ENCODE measurements at places on chromosomes 16 and 17.

DNA sequence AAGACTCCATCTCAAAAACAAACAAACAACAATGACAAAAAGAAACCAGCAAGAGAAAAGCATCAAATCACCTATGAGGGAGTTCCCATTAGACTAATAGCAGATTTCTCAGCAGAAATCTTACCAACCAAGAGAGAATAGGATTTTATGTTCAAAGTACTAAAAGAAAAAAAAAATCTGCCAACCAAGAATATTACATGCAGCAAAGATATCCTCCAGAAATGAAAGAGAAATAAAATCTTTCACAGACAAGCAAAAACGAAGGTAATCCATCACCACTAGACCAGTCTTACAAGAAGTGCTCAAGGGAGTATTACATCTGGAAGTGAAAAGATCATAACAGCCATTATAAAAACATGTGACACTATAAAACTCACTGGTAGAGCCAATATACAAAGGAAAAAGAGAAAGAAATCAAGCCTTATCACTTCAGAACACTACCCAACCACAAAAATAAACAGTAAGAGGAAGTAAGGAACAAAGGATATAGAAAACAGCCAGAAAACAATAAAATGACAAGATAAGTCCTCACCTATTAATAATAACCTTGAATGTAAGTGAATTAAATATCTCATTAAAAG, 66.3 kb downstream of the STX8 start:
- DNase-seq = no peak

GRCh38 chr16:16988963-16989362, 481.8 kb downstream of the XYLT1 start:
- DNase-seq = no peak

DNA sequence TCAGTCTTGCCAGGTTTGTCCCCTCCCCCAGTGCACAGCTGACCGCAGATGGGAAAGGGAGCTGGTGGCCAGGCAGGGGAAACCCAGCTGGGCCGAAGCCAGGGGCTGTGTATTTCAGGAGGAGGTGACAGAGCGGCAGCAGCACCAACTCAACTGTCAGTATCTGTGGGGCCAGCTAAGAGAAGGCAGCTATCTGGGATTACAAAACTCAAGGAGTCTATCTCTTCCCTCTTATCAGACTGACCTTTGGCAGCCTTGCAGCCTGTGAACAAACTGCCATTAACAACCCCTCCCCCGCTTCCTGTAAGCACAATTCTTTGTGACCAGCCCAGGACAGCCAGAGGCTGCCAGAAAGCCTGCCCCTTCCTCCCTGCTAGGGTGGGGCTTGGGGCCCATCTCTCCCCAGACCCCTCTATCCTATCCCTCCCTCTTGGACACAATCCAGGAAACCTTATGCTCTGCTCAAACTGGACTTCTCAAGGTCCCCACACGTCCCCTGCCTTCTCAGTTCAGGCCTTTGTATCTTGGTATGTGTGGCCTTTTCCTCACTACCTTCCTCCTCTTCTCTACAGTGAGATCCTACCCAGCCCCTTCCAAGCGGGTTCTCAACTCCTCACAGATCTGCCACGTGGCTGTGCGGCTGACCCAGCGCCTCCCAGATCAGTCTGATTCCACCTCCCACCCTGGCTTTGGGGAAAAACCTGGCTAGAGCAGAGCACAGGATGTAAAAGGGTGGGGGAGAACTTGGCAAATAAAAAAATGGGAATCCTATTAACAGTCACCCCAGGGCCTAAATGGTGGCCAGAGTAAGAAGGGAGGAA, 10.5 kb downstream of the ST3GAL2 start:
- peak; percentile 72 for DNase-seq

DNA sequence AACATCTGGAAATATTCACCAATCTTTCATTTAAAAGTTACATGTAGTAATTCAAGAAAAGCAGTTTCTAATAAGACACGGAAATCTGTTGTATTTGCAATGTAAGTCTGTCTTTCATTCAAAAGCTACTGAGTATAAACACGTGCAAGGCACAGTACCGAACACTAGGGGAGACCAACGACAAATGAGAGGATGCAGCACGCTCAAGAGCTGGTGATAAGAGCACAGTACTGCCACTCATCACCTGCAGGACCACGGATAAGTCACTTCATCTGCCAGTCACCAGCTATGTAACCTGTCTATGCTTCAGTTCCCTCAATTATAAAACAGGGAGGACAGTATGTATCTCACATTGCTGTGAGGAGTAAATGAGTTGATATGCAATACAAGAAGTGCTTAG, 67.1 kb downstream of the CLEC18A start:
- no peak for DNase-seq

DNA sequence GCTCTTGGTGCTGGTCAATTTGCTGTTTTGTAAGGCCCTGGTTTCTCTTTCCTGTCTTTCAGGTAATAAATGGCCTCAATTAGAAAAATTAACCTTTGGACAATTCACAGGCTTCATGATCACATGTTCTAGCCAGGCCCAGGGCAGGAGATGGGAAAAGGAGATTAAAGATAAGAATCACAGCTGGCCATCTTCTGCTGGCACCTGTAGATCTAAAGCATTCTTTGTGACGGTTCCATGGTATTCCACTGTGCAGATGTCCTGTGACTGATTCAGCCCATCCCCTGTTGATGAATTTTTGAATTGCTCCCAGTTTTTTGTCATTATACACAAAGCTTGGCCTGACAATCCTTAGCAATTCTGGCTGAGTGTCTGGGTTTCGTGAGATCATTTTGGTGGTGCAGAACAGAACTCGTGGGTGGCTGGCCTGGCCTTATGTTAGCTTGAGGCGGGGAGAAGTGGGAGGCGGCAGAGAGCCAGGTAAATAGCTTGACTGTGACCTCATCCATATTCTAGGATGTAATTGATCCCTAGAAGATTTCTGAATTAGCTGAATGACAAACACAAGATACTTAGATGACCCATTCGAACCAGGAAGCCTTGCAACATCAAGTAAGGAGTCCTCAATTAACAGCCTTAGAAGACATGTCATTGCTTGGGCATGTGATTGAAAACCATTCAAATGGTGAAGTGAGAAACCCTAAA, 14.1 kb downstream of the TMC5 start:
- no peak for DNase-seq

GRCh38 chr17:79942591-79943346, 92.9 kb downstream of the TBC1D16 start:
- DNase-seq = no peak

DNA sequence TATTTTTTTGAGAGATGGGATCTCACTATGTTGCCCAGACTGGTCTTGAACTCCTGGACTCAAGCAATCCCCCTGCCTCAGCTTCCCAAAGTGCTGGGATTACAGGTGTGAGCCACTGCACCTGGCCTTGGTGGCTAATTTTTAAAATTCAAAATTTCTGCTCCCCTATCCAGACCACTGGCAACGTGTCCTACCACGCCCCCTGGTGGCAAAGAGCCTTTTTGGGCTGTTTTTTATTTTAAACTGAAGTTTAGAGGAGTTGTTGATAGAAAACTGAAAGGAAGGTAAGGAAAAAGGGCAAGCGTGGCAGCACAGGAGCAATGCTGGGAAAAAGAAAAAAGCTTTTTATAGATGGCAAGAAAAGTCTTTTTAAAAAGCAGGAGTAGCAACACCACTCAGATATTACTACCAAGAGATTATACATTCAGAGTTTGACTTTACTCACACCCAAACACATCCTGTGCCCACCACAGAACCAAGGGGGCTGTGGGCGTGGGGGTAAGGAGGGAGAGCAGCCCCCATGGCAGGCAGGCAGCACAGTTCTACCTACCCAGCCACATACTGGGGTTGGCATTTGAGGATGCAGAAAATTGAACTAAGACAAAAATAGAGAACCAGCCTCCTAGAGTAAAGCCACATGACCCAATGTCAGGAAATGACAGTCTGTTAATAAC, 4.2 kb upstream of the MXRA7 start:
- peak; percentile 68 for DNase-seq

DNA sequence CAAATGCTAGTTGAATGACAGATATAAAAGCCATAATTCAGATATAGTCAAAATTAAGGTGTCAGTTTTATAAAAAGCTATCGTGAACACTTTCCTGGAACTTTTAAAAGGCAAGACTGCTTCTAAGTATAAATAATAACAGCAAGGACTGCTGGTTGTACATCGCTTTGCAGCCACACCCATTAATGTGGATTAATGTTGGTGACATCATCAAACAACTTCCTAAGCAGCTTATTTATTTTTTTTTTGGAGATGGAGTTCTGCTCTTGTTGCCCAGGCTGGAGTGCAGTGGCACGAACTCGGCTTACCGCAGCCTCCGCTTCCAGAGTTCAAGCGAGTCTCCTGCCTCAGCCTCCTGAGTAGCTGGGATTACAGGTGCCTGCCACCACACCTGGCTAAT, 4.6 kb downstream of the GNA13 start:
- DNase-seq = no peak

DNA sequence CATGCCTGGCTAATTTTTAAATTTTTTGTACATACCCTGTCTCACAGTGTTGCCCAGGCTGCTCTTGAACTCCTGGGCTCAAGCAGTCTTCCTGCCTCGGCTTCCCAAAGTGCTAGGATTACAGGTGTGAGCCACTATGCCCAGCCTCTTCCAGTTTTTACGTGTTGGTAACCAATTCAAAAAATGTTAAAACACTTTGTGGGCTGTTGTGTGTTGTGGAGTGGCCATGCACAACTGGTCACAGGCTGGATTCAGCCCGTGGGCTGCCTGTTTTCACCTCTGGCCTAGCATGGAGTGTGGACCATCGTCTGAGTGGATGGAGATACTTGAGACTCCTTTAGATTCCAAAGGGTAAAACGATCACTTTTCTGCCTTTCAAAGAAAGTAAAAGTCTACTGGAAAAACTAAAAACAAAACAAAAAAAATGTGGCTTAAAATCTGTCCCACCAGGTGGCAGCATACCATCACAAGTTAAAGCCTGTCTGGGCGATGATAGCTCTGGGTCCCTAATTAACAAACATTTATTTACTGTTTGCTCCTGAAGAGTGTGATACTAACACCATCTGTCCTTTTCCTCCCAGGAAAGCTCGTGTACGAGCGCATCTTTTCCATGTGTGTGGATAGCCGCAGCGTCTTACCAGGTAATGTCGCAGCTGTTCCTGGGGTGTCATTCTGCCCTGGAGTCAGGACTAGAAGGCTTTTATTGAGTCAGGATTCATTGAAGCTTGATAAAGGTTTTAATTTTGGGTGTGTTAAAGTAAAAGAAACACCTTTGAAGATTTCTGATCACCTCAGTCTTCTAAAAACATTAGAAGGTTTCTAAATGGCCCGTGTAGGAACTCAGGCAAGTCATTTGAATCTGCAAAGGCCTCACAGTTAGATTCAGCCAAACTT, 45.8 kb downstream of the VPS35L start:
- peak; percentile 69 for DNase-seq

- DNase-seq = no peak
Observed at GRCh38 chr17:50157891-50158290, 7.4 kb upstream of the PPP1R9B start.

DNA sequence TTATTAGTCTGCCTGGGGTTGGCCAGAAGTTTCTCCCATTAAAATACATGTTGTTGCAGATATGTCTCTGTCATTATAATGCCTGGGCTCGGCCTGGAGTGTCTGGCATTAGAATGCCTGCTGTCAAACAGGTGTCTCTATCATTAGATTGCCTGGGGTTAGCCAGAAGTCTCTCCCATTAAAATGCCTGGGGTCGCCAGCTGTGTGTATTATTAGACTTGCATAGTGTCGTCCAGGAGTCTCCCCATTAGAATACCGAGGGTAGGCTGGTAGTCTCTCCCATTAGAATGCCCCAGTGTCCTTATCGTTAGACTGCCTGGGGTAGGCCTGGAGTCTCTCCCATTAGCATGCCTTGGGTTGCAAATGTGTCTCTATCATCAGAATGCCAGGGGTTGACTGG, 2270.8 kb downstream of the TP53TG3F start:
- no peak for DNase-seq

DNA sequence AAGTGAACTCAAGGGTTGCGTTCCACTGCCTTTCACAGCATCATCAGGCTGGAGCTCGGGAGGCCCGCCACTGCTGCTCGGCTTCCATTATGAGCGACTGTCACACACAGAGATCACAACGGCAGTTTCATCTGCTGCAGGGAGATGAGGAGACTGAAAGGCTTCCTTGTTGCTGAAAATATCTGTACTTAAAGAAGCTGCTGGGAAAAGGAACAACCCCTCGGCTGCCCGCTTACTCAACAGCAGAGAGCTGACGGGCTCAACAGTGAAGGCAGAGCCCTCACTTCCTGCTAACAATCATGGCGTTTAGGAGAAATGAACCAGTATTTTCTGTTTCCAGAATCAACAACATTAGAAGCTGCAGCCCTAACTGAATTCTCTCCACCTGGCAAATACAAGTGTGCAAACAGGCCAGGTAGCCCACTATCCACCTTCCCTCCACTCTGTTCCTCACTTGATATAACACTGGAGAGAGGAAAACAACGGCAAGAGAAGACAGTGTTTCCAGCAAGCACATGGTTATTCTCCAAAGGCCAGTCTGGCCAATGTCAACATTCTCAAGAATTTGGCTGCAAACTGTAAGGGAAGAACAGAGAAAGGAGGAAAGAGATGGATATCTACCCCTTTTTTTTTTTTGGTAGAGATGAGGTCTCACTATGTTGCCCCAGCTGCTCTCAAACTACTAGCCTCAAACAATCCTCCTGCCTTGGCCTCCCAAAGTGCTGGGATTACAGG, 33.7 kb downstream of the MBTPS1 start:
- DNase-seq = no peak

- DNase-seq = peak; percentile 75
Observed at GRCh38 chr17:77214743-77215142, 74.0 kb downstream of the SEC14L1 start.

- peak; percentile 78 for DNase-seq
Observed at GRCh38 chr16:66959704-66960161, 1.3 kb upstream of the CES3 start.

- DNase-seq = no peak
Observed at GRCh38 chr17:74825952-74826719, 33.5 kb downstream of the GRIN2C start.

DNA sequence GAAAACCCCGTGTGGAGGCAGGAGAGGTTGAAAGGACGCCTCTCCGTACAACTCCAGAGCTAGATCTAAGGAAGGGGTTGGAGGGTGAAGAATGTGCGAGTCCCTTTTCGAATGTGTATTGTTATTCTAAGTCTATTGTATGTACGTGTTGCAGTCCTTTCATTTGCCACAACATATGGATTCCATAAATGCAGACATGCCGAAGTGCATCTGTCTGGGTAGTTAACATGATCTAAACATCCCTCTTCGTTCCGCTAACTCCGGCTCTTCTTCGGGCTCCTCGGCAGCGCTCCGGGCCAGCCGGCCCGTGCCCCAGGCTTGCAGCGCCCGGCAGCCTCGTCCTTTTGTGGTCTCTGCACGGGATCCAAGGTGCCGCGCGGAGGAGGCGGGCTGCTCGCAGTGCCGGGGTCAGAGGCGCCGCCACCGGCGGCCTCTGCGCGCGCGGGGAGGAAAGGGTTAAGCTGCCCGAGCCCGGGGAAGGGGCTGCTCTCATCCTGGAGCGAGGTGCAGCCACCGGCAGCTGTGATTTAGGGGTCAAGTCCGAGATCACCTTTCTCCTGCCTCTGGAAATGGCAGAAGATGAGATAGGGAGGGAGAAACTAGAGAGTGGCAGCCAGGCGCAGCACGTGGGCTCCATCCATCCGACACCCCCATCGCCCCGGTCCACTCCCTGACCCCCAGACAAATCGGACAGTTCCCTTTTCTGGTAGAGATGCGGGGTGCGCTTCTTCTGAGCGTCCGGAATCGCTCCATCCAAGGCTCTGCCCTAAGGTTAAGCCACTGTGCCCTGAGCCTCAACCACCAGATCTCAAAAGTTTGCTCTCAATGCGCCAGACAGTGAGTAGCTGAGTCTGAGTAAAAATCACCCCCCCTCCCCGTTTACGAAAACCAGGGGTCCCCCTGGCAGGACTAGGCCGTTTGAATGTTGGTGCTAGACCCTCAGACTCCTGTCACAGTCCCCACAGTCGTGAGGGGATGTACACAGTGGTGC, 15.1 kb upstream of the ZFHX3 start:
- no peak for DNase-seq
